ENCODE measurements at places on chromosomes 5 and 9.
A peak's percentile ranks its signal among the peaks of the same experiment; 100 is the strongest.

DNA sequence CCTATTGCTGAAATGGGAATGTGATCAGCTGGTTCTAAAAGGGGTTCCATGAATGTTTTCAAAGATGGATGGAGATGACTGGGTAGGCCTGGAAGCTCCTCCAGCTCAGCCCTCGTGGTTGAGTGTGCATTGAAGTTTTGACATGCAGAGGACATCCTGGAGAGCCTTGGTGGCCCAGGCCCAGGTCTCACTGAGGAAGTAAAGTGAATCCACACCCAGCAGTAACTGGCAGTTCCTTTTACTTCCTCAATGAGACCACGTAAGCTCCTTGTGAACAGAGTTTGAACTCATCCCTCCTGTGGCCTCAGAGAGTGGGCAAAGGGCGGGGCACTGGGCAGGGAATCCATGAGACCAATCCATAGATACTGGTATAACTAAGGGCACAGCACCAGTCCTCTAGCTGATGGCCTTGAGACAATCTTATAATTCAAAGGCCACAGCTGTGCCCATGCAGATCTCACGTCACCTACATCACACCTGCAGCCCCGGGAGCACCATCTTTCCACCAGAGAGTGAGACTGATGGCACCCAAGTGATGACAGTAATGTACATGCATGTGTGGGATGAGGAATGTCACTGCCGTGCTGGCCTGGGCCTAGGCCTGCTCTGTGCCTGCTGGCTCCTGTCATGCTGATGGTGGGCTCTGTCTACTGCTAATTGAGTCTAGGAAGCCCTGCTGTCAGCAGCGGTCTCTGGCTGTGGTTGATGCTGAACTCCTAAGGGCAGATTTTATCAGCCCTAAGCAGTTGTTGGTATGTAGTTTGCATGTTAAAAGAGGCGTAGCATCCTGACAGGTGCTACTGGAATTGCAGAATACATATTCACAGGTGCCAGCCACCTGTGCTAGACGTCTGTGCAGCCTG, 257.8 kb downstream of the FSTL4 start:
- no peak for DNase-seq

GRCh38 chr5:160850421-160850820, 1.6 kb downstream of the ATP10B start:
- DNase-seq: no peak

DNA sequence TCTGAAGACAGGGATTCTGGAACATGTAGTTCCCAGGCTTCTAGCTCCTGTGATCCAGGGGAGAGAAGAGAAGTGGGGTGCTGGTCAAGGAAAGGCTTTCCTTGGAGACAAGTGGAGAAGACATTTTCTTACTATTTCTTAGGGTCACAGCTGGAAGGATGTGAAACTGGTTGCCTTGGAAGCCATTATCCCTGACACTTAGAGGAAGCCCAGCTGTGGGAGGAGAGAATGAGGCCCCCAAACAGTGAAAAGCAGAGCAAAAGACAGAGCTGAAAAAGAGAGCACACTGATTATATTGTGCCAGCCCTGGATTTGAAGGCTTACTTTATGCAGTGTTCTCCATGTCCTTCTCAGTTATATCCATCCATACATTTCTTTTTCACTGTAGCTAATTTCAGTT, 17.5 kb upstream of the SHB start:
- DNase-seq: no peak

DNA sequence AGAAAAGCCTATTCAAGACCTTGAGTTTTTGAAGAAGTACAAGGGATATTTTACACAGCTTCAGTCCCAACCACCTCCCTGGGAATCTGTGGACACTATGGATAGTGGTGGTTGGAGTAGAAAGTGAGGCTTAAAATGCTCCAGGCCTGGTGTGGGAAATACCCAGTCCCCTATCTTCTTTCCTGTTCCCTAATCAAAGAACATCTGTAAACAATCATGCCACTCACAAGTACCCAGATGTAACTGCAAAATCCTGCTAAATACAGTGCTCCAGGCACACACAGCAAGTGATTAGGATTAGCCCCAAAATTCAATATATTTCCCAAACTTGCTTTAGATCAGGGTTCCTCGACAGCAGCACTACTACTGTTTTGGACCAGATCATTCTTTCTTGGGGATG, 46.0 kb upstream of the TMEM215 start:
- no peak for DNase-seq

- no peak for DNase-seq
Measured at GRCh38 chr5:67639976-67640375, 443.4 kb upstream of the CD180 start.

DNA sequence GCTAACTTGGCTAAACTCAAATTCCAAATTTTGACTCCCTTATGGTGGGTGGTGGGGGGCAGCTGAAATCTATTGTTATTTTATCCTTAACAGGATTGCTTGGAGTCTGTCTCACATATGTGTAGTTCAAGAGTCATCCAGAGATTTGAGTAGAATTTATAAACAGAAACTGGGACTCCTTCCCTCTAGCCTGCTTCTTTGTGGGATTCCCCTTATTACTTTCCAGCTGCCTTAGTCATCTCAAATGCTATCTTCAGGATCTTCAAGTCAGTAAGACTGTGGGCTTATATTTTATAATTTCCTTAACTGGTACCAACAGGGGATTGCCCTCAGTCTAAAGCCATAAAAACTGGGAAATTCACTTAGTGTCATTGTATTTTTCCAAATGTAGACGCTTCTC, 55.5 kb downstream of the NNT start:
- peak; percentile 79 for DNase-seq

- no peak for DNase-seq
Measured at GRCh38 chr5:44875661-44876605, 67.2 kb downstream of the MRPS30 start.

DNA sequence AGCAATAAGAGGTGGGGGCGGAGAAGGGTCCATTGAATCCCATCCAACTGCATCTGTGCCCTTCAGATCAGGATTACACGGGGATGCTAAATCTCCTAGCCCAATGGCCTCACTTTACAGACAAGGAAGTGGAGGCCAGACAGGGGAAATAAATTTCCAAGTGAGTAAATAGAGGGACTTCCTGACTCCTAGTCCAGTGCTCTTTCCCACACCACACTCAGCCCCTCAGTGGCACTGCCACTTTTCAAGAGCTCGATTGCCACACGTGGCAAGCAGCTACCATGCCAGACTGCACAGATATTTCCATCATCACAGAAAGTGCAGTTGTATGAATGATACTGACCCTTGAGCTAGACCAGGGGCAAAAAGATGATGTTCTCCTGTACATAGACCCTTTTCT, 8.2 kb upstream of the TNIP1 start:
- no peak for DNase-seq

GRCh38 chr5:147733075-147733474, 49.5 kb downstream of the JAKMIP2 start:
- no peak for DNase-seq

DNA sequence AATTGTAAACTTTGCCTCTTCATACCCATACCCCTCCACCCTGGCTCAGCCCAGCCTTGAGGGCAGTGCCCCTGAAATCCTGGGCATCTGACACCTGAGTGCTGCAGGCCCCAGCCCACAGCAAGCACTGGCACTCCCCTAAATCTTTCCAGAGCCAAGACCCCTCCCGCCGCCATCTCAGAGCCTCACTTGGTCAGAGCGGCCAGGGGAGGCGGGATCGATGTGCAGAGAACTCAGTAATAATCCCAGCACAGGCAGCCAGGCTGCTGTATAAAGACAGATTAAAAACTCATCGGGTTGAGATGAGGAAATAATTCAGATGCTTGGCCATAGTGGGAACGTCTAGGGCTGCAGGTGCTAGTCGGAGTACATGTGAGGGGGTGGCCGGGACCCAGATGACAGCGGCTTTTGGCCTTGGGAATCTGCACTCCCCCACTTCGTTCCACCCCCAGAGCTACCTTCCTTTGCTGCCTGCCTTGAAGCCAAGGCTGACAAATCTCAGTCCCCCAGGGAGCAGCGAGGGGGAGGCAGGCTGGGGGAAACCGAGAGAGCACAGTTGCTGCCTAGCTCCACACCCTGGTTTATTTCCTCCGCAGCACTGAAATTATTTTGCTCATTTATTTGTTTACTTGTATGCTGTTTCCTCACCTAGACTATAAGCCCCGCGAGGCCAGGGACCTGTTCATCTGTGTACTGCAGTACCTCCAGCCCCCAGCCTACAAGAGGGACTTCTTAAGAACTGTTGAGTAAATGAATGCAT, 19.5 kb upstream of the ARAP3 start:
- no peak for DNase-seq

GRCh38 chr5:149839761-149840160, 104.8 kb downstream of the PDE6A start:
- no peak for DNase-seq

DNA sequence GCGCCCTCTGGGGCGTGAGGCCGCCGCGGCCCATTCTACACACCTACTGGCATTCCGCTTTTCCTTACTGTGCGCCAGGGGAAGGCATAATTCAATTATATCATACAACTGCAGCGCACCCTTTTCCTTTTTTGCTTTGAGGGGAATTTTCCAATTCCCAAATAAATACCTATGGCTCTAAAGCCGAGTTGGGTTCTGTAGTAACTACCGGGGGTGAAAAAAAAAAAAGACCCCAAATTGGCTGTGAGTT, 34.1 kb upstream of the NFIB start:
- no peak for DNase-seq

- DNase-seq: peak; percentile 83
Measured at GRCh38 chr9:114250235-114250568, 72.7 kb upstream of the ORM1 start.

DNA sequence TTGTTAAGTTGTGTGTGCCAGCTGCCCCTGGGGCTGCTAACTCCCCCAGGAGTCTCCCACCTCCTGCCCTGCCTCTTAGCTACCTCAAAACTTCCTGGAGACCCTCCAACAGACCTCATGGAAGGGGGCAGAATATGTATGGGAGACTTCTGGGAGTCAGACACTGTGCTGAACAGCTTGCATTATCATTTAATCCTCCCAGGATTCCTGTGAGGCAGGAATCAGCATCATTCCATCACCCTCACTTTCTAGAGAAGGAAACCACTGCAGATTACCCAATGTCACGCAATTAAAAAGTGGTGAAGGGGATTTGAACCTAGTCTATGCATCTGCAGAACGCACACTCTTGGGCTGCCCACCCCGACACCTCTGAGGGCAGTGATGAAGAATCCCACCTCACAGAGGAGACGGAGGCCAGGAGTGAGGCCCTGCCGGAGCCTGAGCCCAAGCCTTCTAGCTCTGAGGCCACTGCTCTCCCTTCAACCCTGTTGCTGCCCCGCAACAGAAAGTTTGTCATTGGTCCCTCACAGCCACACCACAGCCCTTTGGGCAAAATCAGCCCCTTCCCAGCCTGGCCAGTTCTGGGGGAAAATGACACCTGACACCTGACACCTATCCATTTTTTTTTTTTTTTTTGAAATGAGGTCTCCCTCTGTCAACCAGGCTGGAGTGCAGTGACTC, 30.3 kb upstream of the IL17B start:
- no peak for DNase-seq

DNA sequence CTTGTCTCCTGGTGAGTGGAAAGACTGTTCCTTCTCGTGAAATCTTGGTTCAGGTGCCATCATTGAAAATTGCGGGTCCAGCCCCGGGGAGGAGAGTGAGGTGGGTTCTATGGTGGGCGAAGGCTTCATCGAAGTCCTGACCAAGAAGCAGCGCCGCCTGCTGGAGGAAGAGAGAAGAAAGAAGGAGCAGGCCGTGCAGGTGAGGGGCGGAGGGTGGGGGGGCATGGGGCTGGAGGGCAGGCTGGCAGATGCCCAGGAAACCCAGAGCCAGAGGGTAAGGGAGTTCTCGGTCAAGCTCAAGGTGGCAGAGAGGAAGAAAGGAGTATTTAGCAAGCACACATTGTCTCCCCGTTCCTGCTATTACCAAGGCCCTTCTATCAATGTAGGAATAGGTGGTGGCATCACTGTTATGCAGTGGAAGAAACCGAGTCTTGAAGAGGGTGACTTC, 24.3 kb upstream of the POMT1 start:
- peak; percentile 35 for DNase-seq

GRCh38 chr5:8633259-8633658, 764.3 kb downstream of the MTRR start:
- DNase-seq: no peak
